ENCODE measurements at places on chromosomes 16 and 17.

GRCh38 chr17:57512691-57513090 lies 232.4 kb downstream of the CCDC182 start:
- DNase-seq, result no peak

DNA sequence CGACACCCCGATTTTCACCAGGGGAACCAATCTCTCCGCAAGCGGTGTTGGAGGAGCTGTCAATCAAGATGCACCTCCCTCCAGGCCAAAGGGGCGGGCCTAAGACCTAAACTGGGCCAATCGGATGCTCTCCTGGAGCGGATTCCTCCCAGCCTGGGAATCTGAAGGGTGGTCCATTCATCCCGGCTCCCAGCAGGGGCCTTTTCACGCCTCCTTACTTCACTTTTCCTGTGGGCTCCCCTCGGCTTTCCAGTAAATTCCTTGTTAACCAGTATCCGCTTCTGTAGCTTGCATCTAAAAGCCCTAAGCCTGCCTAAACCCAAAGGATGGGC lies 17.1 kb downstream of the C16orf74 start:
- DNase-seq, result no peak

- no peak for DNase-seq
Measured at GRCh38 chr17:57327176-57327970, 71.0 kb downstream of the MSI2 start.

- DNase-seq, result no peak
Measured at GRCh38 chr16:55562936-55563335, 3.5 kb upstream of the CAPNS2 start.

GRCh38 chr16:28986492-28986891 lies 1.6 kb downstream of the LAT start:
- DNase-seq, result no peak

- no peak for DNase-seq
Measured at GRCh38 chr16:58634265-58634802, 4.7 kb upstream of the CNOT1 start.

DNA sequence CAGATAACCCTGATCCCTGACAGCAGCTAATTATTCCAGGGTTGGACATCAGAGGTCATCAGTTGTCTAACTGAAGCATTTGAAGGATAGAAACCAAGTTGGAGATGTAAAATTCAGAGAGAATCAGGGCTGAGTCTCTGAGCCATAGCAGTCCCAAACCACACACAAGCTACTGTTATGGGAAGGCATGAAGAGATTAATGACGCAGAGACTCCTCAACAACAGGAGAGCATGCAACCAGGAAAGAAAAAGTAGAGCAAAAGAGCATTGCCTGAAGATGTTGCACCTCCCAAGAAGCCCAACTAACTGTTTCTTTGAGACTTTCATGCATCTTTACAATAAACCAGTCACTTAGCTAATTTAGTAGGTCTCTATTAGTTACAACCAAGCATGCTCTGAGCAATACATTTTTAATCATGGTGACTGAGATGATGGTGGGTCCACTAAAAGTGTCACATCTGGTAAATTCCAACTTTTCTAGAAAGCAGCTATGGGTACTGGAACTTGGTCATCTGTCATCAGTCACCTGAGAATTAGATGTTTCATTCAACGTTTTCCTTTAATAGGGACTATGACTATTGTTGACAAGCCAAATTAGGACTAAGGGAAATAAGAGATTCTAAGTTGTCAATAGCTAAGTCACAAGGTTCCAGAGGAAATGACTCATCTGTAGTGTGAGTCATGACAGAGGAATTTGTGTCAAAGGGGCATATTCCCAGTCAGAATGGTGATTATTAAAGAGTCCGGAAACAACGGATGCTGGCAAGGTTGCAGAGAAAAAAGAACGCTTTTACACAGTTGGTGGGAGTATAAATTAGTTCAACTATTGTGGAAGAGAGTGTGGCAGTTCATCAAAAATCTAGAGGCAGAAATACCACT lies 239.8 kb downstream of the CHD9NB start:
- DNase-seq, result no peak

GRCh38 chr16:54460263-54460860 lies 173.8 kb upstream of the IRX3 start:
- no peak for DNase-seq

GRCh38 chr17:44558710-44559633 lies 1.7 kb downstream of the FZD2 start:
- no peak for DNase-seq

DNA sequence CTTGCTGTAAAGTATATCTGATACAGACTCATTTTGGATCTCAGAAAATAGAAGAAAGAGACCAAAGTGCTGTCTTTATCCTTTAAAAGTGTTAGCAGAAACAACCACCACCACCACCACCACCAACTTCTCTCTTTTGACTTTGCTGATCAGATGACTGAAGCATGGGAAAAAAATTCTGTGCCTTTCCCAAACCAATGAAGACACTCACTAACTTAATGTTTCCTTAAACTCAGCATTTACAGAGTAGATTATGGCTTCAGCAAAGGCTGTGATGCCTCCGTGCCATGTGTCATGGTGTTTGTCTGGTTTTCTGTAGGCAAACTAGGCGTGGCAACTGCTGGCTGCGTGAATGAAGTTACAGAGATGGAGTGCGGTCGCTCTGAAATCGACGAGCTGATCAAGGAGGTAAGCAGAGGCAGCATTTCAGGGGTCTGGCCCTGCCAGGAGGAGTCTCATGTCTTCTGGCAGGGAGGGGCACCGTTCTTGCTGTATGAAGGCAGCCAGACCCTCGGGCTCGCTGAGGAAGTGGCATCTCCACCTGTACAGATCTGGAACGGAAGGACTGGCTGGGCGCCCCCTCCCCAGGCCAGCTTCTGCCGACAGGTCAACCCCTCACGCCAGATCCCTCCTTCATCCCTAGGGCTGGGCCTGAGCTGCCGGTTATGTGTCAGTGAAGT lies 12.4 kb downstream of the IRF8 start:
- DNase-seq, result no peak

DNA sequence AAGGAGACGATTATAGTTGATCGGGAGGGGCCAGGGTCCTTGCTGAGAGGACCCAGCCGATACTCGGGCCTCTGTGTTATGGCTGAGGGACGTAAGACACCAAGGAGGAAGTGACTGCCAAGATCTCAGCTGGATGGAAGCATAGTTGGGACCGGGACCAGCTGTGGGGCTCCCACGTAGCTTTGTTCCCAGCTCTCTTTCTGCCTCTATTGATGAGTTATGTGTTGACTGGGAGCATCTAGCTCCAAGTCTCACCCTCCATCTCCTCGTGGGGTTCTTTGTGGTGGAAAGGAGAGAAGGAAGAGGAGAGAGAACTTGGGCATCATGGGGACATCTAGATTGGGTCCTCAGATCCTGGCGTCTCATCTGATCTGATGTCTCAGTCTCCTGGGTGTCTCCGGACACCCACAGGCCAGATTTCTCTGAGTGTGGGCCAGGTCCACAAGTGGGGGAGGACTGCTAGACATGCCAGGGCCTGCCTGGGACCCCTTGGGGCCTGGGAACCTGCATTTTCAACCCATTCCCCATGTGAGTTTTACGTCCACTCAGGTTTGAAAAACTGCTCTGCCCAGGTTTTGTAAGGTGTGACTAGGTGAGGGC lies 1.0 kb downstream of the MGRN1 start:
- DNase-seq, result no peak

DNA sequence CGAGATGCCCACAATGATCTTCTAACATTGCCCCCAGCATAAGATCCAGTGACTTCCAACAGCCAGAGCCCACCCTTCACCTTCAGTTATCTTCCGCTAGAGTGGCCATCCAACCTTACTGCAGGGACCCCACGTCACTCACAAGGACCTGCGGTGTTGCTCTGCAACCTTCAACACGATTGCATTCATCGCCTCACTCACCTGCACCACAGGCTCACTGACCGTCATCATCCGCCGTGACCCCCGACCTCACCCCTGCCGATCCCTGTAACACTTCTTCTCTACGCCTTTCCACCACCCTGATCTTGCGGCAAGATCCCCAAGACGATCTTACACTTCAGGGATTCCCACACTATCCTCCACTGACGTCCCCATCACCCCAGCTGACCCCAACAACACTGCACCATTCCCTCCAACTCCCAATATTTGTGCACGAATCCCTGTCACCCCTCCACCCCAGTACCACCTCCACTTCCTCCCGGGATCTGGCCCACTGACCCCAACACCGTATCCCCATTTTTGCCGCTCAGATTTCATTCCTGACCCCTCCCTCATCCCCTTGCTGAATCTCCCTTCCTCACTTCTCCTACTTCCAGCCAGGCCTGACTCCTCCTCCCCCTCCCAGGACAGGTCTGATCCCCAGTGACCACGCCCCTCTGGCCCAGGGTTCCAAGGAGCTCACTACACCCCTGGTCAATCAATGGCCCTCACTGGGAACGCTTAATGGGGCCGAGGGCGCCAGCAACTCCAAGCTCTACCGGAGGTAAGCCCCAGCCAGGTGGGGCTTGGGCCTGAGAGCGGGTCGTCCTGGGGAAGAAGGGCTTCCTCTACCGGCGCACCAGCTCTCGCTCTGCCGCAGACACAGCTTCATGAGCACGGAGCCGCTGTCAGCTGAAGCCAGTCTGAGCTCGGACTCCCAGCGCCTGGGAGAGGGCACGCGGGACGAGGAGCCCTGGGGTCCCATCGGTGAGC lies 7.6 kb downstream of the RUNDC3A start:
- DNase-seq, result no peak

- DNase-seq, result no peak
Measured at GRCh38 chr16:66703406-66704215, 7.1 kb upstream of the CMTM4 start.

GRCh38 chr17:17841601-17842025 lies 4.8 kb upstream of the SREBF1 start:
- no peak for DNase-seq

DNA sequence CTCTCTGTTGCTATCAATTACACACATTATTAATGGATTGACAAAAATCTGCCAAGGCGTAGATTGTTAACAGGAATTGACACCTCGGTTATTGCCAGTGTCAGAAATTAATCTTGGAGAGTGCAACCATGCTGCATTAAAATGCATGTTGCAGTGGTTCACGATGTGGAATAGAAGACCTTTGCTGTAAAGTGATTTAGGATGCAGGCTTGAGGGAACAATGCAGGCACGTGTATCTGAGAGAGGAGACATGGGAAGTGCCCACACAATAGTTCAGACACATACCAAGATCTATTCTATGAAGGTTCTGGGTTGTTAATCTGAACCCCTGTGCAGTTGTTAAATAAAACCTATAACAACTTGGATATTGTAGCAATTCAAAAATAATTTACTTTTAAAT lies 1032.8 kb upstream of the CDH8 start:
- DNase-seq, result no peak

GRCh38 chr17:44209786-44210341 lies 9.6 kb downstream of the UBTF start:
- no peak for DNase-seq

- no peak for DNase-seq
Measured at GRCh38 chr17:2797226-2797625, 988 bp downstream of the RAP1GAP2 start.

GRCh38 chr17:28272166-28272565 lies 46.8 kb upstream of the TMEM97 start:
- DNase-seq, result no peak

DNA sequence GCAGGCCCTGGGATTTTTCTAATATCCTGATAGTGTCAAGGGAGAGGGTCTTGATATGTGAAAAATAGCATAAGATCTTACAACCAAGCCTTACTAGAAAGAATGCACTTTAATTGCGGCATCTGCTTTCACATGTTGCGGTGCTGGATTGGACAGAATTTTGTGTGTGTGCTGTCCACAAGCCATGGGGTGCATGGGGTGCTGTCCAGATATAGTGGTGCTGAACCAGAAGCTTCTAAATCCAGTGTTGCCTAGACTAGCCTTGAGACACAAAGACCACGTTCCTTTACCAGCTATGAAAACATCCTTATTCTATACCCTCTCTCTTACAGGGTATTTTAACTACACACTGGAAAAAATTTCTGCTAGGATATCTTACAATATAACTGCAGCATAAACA lies 244.0 kb downstream of the TMEM114 start:
- DNase-seq, result no peak

GRCh38 chr17:79022507-79022991 lies 1.4 kb upstream of the C1QTNF1 start:
- no peak for DNase-seq

DNA sequence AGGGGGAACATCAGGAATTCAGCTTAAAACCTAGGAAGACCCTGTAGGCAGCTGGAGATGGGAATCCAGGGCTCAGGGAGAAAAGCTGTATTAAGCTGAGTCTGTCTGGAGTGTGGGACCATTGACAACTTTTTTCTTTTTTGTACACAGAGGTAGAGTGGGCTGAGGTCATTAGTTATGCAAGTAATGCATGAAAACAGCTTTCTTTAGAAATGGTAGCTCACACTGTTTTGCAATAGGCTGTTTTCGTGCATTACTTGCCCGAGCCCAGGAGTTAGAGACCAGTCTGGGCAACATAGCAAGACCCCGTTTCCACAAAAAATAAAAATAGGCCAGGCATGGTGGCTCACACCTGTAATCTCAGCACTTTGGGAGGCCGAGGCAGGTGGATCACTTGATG lies 46.5 kb downstream of the KATNIP start:
- no peak for DNase-seq

DNA sequence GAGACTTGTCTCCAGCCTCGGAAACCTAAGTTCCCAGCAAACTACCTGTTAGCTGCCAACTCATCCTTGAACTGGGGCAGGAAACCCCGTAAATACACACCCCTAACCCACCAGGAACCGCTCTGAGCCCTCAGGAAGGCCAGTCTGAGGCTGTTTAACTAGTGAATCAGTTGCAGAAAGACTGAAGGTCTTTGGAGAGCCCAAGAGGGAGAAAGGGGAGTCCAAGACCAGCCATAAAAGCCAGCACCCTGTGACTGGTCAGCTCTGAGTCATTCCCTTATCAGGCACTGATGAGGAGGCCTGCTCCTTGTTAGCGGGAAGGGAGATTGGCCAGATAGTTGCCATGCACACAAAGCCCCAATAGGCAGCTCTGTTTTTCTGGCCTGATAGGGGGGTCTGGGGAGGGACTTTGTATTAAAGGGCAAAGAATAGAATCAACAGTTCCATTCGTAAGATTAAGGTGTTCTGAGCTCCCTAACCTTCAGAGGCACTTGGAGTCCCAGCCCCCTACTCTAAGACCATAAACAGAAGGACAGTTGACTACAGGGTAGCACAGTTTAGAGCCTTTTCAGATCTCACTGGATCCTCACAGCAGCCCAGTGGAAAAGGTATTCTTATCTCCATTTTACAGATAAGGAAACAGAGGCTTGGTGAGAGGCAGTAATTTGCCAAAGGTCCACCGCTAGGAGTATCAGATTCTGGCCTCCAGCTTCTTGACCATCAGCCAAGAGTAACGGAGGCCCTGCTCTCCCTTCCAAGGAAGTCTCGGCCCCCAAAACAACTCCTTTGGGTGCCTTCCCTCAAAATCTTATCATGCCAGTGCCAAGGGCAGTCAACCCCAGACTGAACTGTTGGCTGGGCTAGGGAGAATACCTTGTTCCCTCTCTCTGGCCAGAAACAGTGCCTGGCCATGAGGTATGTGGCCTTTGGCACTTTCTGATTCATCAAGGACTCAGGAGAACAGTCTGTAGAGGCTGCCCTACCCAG lies 2.2 kb upstream of the KRT19 start:
- DNase-seq, result no peak
